ENCODE measurements at places on chromosomes 6 and 20.

GRCh38 chr6:145199961-145200360 lies 535.4 kb downstream of the EPM2A start:
- no peak for DNase-seq

- DNase-seq = no peak
Observed at GRCh38 chr20:46594725-46595124, 44.3 kb upstream of the OCSTAMP start.

- no peak for DNase-seq
Observed at GRCh38 chr6:108453601-108454185, 107.0 kb upstream of the FOXO3 start.

DNA sequence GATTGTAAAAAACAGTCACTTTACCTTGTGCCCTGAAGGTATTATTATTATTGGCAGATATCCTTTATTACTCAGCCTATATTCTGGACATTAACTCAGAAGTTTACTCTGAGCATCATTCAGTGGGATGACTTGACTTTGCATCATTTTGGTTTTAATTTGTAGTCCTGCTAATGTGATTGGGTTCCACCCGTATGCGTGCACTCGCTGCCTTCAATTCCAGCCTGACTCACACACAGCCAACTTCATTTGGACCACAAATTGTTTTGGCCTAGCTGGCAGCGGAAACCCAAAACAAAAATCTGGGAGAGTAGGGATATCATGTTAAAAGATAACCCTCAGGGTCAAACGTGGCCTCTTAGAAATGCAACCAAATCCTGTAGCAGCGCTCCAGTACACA lies 704.4 kb upstream of the SLC35B3 start:
- no peak for DNase-seq

- no peak for DNase-seq
Observed at GRCh38 chr6:163457637-163458561, 43.4 kb downstream of the QKI start.
